ENCODE measurements at places on chromosomes 2 and 18. TPM values are rescaled to one million over a fixed set of nuclear protein-coding genes. Genes with fewer than 3 reads are reported as not detected.
A peak's percentile ranks its signal among the peaks of the same experiment; 100 is the strongest.

DNA sequence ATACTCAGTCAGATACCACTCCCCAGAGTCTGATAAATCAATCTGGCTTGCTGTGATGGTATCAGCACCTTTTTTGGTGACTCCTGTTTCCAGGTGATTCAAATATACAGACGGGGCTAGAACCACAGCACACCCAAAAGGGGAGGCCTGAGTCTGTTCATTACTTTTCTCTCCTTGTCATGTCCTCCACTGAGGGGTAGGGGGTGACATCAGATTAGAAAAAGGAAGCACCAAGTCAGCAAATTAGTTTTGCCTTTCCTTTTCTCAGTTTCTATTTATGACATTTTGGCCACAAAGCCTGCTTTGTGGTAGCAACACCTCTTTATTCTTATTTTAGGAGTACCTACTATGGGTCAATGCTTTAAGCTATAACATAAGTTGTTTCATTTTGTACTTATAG, 127.4 kb downstream of the CCDC102B start:
- no peaks in the 10 kb centered on the region for H3K36me3 ChIP-seq
- H3K27me3 ChIP-seq: peaks cover 2% of the 10 kb centered on the region
- H3K4me3 ChIP-seq: no peak overlapping the region
- no peaks in the 10 kb centered on the region for H3K4me1 ChIP-seq

- no peak for DNase-seq
- no peaks in the 10 kb centered on the region for H3K4me1 ChIP-seq
- no peaks in the 10 kb centered on the region for H3K36me3 ChIP-seq
- no peaks in the 10 kb centered on the region for H3K27me3 ChIP-seq
- H3K27ac ChIP-seq: no peak overlapping the region
- no peak overlapping the region for H3K4me3 ChIP-seq
Observed at GRCh38 chr2:52210161-52210560, 1178.2 kb upstream of the NRXN1 start.

DNA sequence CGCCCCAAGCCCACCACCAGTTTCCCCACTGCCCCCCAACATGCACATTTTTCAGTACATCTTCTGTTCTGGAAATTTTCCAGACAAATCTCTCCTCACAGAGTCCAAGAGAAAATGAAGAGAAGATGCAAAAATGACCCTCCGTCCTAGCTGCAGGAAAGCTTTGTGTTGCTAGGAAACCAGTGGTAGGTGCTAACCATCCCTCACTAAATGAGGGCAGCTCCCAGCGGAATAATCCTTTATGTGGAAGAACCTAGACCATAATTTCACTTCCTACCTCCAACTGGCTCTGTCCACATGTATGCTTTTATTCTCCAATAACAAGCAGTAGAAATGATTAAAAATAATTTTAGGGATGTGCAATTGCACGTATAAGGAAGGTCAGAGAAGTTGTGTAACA, 311.9 kb upstream of the EPHA4 start:
- H3K4me1 ChIP-seq: no peaks in the 10 kb centered on the region
- no peaks in the 10 kb centered on the region for H3K36me3 ChIP-seq
- H3K4me3 ChIP-seq: no peak overlapping the region
- no peak for DNase-seq
- no peak overlapping the region for H3K27ac ChIP-seq

GRCh38 chr2:145460112-145460511, 940.2 kb upstream of the ZEB2 start:
- no peaks in the 10 kb centered on the region for H3K4me1 ChIP-seq
- no peak for DNase-seq
- H3K36me3 ChIP-seq: no peaks in the 10 kb centered on the region
- H3K27ac ChIP-seq: no peak overlapping the region
- H3K4me3 ChIP-seq: no peak overlapping the region

GRCh38 chr2:175516555-175516954, 335.0 kb upstream of the ATP5MC3 start:
- no peak overlapping the region for H3K27ac ChIP-seq
- DNase-seq: no peak
- H3K27me3 ChIP-seq: no peaks in the 10 kb centered on the region
- no peaks in the 10 kb centered on the region for H3K4me1 ChIP-seq

DNA sequence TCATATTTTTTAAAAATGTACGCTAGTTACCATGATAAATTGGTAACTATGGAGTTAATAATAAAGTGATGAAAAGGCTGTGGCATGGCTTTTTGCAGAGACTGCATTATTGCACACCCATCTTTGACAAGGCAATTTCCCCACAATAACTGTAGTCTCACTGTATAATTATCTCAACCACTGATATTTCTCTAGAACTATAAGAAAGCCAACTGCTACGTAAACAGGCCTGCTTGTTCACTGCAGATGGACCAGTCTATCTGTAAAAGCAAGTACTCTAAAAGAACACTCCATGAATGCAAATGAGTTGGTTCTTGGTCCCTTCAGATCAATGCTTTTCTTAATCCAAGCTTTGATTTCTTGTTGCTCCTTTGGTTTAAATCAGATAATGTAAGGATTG, 218.7 kb downstream of the RBM43 start:
- no peaks in the 10 kb centered on the region for H3K36me3 ChIP-seq
- no peak overlapping the region for H3K4me3 ChIP-seq
- DNase-seq: no peak
- peaks cover 7% of the 10 kb centered on the region for H3K27me3 ChIP-seq
- no peaks in the 10 kb centered on the region for H3K4me1 ChIP-seq

DNA sequence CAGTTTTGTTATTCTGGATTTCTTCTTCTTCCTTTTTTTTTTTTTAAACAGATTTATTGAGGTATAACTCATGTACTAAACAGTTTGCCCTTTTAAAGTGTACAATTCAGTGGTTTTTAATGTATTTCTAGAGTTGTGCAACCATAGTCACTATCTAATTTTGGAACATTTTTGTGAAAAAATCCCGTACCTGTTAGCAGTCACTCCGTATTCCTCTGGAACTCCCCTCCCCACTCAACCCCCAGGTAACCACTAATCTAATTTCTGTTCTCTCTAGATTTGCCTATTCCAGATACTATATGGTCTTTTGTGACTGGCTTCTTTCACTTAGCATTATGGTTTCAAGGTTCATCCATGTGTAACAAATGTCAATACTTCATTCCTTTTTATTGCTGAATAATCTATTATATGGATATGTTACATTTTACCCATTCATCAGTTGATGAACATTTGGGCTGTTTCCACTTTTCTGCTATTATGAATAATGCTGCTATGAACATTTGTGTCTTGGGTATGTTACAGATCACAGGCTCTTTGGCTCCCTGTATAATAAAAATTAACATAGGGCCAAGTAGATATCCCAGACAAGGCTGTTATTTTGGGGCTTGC, 21.9 kb downstream of the EHBP1 start:
- peaks cover 37% of the 10 kb centered on the region for H3K4me1 ChIP-seq
- H3K36me3 ChIP-seq: peaks cover 16% of the 10 kb centered on the region
- no peak for DNase-seq
- H3K4me3 ChIP-seq: no peak overlapping the region
- no peaks in the 10 kb centered on the region for H3K27me3 ChIP-seq

DNA sequence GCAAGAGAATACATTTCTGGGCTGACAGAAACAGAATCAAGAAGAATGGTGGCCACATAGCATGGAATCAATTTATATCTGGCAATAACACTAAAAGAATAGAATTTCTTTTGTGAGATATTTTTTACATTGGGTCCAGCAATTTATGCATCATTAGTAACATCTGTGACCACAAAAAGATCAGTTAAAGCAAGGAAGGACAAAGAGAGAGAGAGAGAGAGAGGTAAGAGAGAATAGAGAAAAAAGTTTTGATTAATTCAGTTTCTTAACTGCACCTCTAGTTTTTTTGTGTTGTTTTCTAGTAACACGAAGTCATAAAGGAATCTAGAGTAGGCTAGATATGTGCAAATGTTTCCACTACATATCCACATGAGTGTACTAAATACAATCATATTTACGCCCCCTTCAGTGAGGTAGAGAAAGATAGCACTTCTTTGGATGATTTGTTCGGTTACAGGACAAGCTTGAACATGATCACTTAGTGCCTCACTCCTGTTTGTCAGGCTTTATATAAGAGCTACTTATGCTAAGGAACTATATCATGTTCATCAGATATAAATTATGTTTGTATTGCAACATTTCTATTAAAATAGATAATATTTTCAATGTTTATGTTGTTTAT, 247.4 kb upstream of the COL3A1 start:
- H3K27ac ChIP-seq: no peak overlapping the region
- H3K27me3 ChIP-seq: peaks cover 1% of the 10 kb centered on the region
- H3K36me3 ChIP-seq: no peaks in the 10 kb centered on the region

DNA sequence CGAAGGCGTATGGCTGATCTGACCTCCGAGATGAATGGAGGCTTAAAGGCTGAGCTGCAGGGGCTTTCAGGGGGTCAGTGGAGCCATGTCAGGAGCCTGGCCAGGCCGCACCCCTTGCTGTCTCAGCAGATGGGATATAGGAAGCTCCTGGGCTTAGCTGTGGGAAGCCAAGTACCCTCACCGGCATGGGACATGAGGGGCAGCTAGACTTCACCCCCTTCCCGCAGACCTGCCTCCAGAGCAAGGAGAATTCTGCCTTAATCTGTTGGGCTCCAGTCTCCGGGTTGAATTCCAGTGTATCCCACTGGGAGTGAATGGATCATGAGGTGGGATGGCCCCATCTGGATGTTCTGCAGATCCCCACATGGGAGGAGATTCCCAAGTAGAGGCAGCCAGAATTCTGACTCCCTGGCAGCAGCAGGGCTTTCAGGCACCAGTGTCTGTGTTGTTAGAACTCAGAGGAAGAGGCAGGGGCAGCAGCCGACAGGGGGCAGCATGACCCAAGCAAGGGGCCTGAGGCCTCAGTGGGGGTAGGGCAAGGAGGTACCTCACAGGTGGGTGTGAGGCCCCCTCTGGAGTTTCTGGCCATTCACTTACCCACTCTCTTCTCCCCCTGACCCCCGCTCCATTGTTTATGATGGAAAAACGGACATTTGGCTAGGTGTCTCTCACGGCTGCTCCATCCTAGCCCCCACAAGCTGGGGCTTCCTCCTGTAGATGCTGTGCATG, 19.1 kb downstream of the CAPG start:
- peaks cover 14% of the 10 kb centered on the region for H3K36me3 ChIP-seq
- peaks cover 13% of the 10 kb centered on the region for H3K4me1 ChIP-seq
- H3K27me3 ChIP-seq: no peaks in the 10 kb centered on the region
- DNase-seq: peak; percentile 59
- H3K4me3 ChIP-seq: no peak overlapping the region

DNA sequence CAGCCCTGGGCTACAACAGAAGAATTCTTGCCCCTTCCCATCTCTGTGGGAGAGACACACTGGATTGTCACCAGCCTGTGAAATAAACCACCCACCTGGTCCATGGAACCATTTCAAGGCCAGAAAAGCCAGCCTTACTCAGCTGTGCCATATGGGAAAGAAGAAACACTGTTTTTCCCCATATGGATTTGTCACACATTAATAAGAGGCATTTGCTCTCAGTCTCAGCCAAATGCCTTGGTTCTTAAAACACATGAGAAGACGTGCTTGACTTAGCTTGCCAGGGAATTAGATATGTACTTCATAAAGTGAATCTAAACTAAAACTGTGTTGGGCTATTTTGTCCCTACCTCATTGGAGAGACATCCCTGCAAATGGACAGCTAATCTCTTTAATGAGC, 308.6 kb upstream of the TNP1 start:
- no peaks in the 10 kb centered on the region for H3K27me3 ChIP-seq
- no peak overlapping the region for H3K27ac ChIP-seq
- no peaks in the 10 kb centered on the region for H3K36me3 ChIP-seq
- H3K4me1 ChIP-seq: no peaks in the 10 kb centered on the region
- no peak for DNase-seq
- no peak overlapping the region for H3K4me3 ChIP-seq

DNA sequence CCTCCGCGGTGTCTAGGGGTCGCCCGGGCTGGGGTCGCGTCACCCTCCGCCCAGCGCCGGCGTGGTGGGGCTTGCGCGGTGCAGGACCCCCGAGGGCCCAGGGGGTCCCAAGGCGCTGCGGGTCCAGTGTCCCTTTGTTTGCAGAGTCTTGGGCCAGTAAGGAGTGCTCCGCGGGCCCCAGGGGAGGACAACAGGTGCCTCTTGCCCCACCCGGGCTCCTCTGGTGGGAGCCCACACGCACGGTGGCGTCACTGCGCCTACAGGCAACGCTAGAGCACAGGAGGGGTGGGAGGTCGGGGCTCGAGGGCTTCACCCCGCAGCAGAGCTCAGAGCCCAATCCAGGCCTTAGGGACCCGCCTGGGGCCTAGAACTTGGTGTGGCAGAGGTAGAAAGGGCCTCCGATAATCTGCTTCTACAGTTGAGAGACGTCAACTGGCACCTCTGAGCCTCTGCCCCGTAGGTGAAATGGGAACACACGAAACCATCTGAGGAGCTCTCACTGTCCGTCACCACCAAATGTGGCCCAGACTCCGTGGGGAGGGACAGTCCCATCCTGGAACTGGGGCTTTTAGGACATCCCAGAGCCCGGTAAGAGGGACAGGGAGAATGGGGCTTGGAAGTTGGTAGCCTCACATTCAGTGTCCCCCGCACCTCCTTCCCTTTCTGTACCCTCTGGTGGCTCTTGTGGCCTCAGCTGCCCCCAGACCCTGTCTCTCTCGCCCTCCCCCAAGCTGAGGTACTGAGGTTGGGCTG, 1.4 kb downstream of the ARID5A start:
- peak overlapping the region; percentile 97 for H3K27ac ChIP-seq
- peak overlapping the region; percentile 93 for H3K4me3 ChIP-seq
- peak; percentile 74 for DNase-seq
- H3K4me1 ChIP-seq: peaks cover 54% of the 10 kb centered on the region
- peaks cover 28% of the 10 kb centered on the region for H3K27me3 ChIP-seq

DNA sequence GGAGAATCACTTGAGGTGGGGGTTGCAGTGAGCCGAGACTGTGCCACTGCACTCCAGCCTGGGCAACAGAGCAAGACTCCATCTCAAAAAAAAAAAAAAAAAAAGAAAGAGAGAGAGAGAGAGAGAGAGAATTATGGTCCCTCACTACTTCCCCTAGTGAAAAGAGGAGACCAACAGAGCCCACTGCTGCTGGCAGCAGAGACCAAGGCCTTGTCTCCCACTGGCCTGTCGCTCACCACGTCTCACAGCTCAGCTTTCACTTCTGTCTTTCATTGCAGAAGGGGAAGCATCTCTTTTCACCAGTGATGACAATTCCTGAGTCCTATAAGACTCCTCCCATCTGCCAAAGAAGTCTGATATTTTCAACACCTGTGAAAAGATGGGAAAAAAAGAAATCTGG, 81.3 kb downstream of the CLHC1 start:
- H3K27me3 ChIP-seq: peaks cover 2% of the 10 kb centered on the region
- H3K4me1 ChIP-seq: no peaks in the 10 kb centered on the region
- DNase-seq: no peak
- H3K36me3 ChIP-seq: no peaks in the 10 kb centered on the region

The ABCG5 gene
- polyA plus RNA-seq: not detected

The RAPGEF4 gene
- polyA plus RNA-seq: not detected

The AQP12A gene
- not detected for polyA plus RNA-seq
